ENCODE measurements at places on chromosomes 7 and 10.
A peak's percentile ranks its signal among the peaks of the same experiment; 100 is the strongest.

GRCh38 chr7:98745722-98746318 is 124.0 kb downstream of the TMEM130 start:
- peak; percentile 23 for DNase-seq

DNA sequence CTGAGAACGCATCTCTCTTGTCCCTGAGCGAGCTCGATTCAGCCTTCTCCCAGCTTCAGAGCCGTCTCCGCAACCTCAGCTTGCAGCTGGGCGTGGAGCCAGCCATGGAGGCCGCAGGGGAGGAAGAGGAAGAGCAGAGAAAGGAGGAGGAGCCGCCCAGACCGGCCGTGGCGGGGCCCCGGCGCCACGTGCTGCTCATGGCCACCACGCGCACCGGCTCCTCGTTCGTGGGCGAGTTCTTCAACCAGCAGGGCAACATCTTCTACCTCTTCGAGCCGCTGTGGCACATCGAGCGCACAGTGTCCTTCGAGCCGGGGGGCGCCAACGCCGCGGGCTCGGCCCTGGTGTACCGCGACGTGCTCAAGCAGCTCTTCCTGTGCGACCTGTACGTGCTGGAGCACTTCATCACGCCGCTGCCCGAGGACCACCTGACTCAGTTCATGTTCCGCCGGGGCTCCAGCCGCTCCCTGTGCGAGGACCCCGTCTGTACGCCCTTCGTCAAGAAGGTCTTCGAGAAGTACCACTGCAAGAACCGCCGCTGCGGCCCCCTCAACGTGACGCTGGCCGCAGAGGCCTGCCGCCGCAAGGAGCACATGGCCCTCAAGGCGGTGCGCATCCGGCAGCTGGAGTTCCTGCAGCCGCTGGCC is 43.2 kb downstream of the CHST3 start:
- peak; percentile 74 for DNase-seq

- DNase-seq, result no peak
These were observed 24.6 kb downstream of the NT5C2 start for GRCh38 chr10:103168438-103168837.

DNA sequence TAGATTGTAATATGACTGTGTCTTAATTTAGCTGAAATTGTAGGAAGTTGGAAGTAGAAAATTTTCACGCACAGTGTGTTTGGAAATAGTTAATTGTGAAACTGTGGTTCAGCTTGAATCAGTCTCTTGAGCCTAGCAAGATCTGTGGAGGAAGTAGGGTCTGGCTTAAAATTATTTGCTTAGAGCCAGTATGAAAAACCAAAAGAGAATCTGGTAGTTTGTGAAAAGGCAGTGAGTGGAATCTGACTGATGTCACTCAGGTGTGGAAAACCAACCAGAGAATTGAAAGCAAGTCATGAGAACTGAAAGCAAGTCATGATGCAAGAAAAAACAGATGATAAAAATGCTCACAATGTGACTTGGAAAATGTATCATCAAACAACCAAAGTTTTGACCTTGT is 11.5 kb downstream of the LIPJ start:
- DNase-seq, result no peak

DNA sequence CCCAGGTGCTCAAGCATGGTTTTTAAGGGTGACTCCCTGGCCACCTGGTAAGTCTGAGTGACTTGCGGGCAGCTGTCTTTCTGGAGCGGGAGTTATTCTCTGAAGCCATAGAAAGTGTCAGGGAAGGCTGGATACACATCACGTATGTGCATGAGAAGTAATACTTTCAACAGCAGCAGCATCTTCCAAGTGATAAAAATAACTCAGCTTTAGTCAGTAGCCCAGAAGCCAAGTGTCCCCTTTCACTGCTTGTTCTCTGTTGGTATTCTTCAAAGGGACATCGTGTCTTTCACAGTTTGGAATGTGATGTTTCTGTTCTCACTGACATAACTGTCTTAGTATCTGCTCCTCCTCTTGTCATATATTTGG is 97.6 kb downstream of the KIAA1217 start:
- no peak for DNase-seq

- no peak for DNase-seq
These were observed 403.6 kb downstream of the NRG3 start for GRCh38 chr10:82278401-82279182.

DNA sequence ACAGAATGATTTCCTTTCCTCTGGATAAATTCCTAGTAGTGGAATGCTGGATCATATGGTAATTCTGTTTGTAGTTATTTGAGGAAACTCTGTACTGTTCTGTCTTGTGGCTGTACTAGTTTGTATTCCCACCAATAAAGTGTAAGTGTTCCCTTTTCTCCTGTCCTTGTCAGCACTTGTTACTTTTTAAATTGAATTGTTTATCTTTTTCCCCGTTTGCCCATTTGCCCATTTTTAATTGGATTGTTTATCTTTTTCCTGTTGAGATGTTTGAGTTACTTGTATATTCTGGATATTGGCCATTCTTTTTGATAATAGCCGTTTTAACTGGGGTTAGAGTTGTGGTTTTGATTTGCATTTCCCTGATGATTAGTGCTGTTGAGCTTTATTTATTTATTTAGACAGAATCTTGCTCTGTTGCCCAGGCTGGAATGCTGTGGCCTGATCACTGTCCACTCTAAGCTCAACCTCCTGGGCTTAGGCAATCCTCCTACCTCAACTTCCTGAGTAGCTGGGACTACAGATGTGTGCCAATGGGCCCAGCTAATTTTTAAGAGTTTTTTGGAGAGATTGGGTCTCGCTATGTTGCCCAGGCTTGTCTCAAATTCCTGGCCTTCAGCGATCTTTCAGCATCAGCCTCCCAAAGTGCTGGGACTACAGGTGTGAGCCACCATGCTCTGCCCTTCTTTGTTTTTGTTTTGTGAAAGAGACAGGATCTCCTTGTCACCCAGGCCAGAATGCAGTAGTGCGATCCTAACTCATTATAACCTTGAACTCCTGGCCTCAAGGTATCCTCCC is 23.0 kb downstream of the BMPR1A start:
- no peak for DNase-seq

GRCh38 chr10:129094861-129095260 is 372.2 kb upstream of the MGMT start:
- DNase-seq, result no peak

DNA sequence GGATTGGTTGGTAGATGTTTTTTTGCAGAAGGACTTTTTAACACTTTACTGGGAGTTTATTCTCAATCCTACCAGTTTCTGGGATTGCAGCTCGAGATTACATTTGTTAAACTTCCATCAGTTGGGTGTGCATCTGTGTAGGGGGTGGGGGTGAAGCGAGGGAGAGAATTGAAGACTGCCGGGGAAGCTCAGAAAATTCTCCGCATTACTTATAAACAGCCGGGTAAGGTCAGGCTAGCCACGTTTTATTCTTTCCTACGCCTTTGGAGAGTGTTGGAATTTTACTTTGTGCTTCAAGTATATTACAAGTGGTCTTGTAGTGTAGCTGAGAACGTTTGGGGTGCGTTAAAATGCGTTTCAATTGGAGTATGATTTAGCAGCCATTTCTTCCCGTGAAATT is 1.1 kb downstream of the PALS2 start:
- DNase-seq, result no peak

- no peak for DNase-seq
These were observed 432.6 kb downstream of the TNS3 start for GRCh38 chr7:47149208-47149839.

GRCh38 chr10:122102146-122102868 is 113.3 kb downstream of the TACC2 start:
- DNase-seq, result no peak

GRCh38 chr7:86978808-86979506 is 80.5 kb downstream of the ELAPOR2 start:
- no peak for DNase-seq

- no peak for DNase-seq
These were observed 49.9 kb downstream of the CDHR3 start for GRCh38 chr7:106012935-106013439.

- DNase-seq, result no peak
These were observed 303.5 kb downstream of the NEBL start for GRCh38 chr10:20593649-20594048.

DNA sequence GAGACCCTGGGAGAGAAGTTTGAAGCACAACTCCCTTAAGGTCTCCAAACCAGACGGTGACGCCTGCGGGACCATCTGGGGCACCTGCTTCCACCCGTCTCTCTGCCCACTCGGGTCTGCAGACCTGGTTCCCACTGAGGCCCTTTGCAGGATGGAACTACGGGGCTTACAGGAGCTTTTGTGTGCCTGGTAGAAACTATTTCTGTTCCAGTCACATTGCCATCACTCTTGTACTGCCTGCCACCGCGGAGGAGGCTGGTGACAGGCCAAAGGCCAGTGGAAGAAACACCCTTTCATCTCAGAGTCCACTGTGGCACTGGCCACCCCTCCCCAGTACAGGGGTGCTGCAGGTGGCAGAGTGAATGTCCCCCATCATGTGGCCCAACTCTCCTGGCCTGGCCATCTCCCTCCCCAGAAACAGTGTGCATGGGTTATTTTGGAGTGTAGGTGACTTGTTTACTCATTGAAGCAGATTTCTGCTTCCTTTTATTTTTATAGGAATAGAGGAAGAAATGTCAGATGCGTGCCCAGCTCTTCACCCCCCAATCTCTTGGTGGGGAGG is 10.8 kb downstream of the SERPINE1 start:
- no peak for DNase-seq

GRCh38 chr7:135620980-135621850 is 41.1 kb upstream of the STMP1 start:
- DNase-seq, result peak; percentile 82

GRCh38 chr10:72379776-72380175 is 25.1 kb upstream of the DNAJB12 start:
- DNase-seq, result no peak

DNA sequence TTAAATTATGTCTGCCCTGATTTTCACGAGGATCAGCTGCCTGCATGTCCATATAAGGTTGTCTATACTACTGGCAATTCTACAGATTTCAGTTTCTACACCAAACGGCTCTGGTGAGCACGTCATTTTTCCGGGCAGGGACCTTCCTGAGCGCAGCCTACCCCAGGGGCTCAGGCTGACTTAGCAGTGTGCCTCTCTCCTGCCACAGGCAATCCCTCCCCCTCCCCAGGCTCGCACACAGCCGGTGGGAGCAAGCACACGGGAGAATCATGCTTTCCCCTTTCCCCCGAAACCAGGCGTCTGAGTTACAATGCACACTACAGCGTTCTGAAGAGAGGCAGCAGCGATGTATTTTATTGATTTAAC is 1.7 kb downstream of the KLF6 start:
- peak; percentile 68 for DNase-seq

DNA sequence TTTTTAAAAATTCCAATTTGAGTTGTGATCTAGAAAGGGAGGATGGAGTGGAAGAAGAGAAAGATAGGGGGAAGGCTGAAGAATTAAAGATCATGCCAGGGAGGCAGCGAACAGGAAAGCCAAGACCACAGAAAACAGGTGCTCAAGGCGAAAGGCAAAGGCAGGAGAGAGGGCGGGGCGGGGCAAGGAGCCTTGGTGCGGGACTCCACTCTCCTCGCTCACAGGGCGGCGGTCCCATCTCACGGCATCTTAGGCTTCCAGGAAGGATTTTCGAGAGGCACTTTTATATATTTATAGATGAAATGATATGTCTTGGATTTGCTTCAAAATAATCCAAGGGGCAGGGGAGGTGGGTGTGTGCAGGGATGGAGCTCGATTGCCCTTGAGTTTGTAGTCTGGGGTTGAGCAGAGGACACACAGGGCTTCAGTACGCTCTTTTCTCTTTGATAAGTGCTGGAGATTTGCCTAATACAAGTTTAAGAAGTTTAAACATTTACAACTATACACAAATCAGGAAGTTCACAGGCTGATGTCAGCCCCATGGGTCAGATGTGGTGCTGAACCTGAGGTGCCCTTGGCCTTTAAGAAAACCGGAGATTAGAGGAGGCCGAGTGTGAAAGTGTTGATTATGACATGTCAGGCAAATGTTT is 161.1 kb downstream of the PRKAG2 start:
- no peak for DNase-seq

DNA sequence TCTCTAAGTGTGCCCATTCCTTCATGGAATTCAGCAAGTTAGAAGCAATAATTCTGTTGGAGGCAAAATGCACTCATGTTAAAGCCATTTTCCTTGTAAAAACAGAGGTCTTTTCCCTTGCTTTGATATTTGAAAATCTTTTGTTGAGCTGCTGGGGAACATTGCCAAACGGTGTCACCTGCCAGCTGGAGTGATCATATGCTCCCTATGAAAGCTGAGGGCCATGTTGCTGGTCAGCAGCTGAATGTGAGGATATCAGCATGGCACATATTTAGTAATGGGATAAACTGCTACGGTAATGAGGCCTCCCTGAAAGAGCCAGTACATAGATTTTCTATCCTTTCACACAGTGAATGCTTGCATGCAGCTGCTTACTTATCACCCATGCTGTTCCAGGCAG is 224.3 kb downstream of the THSD7A start:
- no peak for DNase-seq

- no peak for DNase-seq
These were observed 22.5 kb downstream of the CAV1 start for GRCh38 chr7:116547347-116547746.

DNA sequence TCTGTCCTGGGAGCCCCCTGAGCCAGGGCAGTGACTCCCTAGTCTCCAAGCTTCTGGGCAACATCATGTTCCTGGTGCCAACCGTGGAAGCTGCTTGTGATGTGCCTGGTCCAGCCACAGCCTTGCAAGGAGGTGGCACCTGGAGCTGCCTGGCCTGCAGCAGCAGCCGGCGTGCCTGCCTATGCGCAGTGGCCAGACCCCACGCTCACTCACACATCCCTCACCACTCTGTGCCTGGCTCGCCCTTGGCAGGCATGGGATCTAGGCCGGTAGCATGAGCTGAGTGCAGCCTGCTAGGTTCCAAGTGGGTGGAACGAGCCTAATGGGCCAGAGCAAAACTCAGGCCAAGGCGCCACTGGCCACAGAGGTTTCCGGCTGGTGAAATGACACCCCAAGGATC is 184.0 kb downstream of the ZNF438 start:
- no peak for DNase-seq

DNA sequence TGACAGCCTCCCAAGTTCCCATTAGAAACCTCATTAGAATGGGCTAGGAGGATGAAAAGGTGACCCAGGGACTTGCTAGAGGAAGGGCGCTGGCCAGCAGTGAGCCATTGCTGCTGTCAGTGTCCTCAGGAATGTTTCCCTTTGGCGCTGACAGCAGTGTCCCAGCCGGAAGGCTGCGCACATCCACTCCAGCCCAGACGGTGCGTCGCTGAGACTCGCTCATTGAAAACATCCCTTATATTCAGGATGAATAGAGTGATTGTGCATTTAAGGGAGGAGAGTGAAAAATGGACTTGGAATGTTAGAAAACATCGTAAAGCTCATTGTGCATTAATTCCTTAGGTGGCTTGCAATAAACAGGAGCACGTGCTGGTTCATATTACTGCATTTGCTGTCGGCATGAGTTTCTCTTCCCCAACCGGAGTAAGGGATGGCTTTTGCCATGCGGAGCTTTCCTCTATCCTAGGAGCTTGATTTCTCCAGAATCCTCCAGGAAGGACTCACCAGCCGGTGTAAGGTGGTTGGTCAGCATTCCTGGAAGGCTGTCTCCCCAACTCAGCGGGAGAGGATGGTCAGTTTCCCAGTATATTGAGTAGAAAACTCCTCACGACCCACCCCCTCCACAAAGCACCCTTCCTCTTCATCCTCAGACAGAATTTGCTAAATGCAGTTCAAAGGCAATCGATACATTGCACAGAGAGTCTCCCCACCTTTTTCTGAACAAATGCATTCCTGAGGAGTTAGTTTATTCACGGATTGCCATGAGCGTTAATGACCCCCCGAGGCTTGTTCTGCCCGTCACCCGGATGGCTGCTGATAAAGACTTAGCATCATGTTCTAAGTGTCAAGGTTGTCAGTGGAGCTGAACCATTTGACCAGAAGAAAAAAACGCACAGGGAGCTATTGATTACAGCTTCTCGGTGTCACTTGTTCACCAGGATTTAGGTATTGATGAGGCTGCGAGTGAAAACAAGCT is 201.8 kb downstream of the EBF3 start:
- DNase-seq, result no peak

- DNase-seq, result no peak
These were observed 139.8 kb downstream of the RPS24 start for GRCh38 chr10:78173360-78174015.
